ENCODE measurements at places on chromosomes 7 and 10.
A peak's percentile ranks its signal among the peaks of the same experiment; 100 is the strongest.

GRCh38 chr10:71878327-71879034 is 27.4 kb upstream of the PSAP start:
- DNase-seq, result no peak

- DNase-seq, result no peak
Observed at GRCh38 chr10:119917777-119918176, 25.2 kb downstream of the SEC23IP start.

GRCh38 chr7:27142580-27143022 is 880 bp downstream of the HOXA5 start:
- no peak for DNase-seq

DNA sequence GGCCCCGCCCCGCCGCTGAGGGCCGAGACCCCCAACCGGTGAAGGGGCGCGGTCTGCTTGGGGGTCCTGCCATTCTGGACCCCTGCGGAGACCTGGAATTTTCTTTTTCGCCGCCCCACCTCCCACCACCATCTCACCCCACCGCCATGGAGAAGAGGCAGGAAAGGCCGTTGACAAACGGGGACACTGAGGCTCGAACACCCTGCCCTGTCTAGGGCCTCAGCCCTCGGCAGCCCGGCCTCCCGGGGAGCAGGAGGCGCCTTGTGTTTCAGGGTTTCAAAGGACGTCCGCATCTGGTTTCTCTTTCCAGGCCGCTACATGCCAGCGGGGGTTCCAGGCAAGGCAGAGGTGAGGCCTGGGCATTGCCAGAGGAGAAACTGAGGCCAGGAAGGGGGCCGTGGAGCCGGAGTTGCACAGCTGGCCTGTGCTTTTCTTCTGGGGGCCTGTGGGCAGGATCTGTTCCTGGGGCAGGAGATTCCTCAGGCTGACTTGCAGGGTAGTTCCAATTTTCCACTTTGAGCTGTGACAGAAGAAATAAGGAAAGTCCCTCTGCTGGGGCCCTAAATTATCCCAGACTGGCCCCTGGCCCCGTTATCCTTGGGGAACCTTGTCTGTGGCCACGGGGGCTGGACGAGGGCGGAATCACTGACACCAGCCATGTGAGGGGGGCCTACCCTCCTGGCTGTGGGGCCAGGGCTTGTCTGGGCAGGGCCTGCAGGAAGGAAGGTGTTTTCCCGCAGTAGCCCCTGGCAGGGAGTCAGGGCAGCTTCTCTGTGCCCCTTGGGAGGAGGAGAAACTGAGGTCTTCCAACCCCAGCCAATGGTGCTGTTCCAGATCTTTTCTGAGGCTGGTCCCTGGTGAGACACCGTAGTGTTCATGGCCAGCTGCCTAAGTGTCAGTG is 900 bp upstream of the MICALL2 start:
- DNase-seq, result no peak

- DNase-seq, result no peak
Observed at GRCh38 chr10:127028556-127028955, 123.3 kb downstream of the DOCK1 start.

GRCh38 chr10:107889105-107889504 is 724.6 kb upstream of the SORCS1 start:
- DNase-seq, result no peak

- DNase-seq, result no peak
Observed at GRCh38 chr10:19054289-19054835, 5.8 kb downstream of the MALRD1 start.

GRCh38 chr10:70523057-70523456 is 44.5 kb downstream of the PALD1 start:
- DNase-seq, result no peak

GRCh38 chr7:158887594-158887993 is 31.2 kb downstream of the DYNC2I1 start:
- no peak for DNase-seq

DNA sequence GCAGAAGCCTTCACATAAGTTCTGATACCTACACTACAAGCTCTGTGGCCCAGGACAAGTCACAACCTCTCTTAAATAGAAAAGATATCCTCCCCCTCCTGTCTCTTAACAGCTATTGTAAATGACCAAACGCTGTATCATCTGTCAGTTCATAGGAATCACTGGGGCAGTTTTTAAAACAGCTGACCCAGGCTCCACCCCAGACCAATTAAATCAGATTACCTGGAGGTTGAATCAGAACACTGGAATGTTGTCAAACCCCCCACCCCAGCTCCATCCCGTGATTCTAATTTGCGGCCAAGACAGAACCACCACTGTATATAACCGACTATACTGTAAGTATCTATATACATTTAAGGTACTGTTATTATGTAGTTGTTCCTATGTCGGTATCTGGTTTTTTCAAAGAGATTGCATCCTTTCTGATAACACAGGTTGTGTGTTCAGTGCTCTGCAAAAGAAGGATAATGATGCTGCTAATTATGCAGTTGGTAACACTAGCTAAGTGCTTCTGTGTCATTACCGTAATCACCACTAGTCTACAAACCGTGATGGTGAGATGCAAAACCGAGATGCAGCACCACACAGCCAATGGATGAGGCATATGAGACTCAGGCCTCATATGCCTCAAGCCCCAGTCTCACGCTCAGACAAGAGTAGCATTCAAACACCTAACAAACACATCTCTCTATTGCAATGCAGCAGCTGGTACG is 47.4 kb downstream of the TNS3 start:
- DNase-seq, result no peak

DNA sequence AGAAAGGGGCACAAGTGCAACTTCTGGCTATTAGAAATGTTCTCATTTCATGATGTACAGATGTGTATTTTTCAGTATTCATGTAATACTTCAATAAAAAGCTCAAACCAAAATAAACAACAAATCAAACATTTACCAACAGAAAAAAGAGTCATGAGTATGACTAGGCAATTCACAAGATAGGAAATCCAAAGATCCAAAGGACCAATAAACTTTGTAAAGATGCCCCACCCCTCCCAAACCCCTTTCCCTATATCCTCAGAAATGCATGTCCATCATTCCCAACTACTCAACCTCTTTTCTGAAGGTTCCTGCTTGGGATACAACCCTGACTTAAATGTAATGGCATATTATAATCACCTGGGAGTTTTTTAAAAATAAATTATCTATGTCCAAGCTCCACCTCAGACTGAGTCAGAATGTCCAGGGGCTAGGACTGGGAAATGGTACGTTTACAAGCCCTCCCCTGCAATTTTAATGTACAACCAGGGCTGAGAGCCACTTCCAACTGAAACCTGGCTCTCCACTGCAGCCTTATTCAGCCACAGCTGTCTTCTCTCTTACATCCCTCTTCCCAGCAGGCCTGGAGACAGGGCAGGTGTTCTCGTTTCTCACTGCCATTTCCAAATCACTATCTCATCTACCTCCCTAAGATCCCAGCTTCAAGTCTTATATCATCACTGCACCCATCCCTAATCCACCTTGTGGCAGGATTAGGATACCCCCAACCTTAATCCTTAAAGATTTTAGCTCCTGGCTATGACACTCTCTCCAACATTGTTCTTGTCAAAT is 36.5 kb downstream of the COA1 start:
- DNase-seq, result no peak

GRCh38 chr10:28669227-28670173 is 7.8 kb upstream of the BAMBI start:
- DNase-seq, result no peak

DNA sequence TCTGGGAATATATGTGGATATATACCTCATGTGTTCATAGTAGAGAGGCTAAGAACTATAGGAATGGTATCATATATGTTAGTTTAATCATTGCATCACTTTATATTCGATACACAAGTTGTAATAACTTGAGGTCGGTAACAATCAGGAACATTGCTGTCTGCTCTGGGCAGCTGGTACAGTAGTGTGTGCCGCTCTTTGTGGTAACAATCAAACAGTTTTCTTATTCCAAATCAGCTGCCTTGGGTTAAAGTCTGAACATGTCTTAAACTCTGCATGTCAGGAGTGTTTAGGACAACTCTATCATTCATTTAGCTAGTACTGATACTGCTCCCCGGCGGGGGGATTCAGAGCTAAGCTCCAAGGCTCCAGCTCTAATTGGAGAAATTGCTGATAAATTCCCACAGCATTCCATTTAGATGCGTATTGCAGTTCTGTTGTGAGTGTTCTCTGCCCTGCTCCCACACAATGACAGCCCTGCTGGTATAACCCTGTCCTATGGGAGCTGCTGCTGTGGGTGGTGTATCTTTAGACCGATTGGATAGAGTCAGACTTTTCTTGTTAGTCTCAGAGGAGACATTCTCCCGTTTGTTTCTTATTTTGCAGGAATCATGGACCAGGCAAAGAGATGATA is 707.5 kb upstream of the FZD8 start:
- DNase-seq, result no peak

GRCh38 chr10:89129911-89130310 is 77.2 kb downstream of the CH25H start:
- no peak for DNase-seq

DNA sequence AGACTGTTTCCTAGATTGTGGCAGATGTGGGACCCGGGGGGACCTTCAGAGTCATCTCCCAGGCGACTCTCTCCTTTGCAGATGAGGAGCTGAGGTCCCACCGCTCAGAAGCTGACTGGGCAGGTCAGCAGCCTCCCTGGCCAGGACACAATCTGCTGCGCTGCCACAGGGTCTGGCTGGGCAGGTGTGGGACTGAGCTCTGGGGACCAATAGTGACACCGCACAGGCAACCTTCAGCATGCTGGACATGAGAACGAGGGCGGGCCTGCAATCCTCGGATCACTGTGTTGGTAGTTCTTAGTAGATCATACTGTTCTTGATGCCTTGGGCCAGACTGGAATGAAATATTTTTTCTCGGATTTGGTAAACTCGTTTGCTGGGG is 20.5 kb upstream of the CRYGN start:
- DNase-seq, result no peak

DNA sequence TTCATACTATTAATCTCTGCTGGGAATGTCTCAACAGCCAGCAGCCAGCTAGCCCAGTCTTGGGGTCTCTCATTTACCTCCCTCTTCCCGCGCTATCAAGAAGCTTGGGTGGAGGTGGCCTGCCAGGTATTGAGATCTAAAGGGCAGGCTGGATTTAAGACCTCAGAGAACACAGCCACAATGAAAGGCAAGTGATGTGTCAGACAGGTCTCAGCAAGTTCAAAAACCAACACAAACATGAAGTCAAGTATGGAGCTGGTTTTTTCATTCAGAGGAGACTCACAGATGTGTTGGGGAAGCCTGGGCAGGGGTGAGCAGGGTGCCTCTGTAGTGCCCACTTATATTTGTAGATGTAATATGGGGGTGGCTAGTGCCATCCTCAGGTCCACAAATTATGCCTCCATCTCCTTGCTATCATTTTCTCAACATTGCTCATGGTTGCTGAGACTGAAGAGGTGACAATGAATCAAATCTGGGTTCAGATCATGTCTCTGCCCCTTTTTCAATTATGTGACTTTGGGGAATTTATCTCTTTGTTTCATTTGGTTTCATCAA is 27.7 kb upstream of the CROT start:
- no peak for DNase-seq

- DNase-seq, result no peak
Observed at GRCh38 chr7:7201578-7202374, 19.4 kb downstream of the C1GALT1 start.

DNA sequence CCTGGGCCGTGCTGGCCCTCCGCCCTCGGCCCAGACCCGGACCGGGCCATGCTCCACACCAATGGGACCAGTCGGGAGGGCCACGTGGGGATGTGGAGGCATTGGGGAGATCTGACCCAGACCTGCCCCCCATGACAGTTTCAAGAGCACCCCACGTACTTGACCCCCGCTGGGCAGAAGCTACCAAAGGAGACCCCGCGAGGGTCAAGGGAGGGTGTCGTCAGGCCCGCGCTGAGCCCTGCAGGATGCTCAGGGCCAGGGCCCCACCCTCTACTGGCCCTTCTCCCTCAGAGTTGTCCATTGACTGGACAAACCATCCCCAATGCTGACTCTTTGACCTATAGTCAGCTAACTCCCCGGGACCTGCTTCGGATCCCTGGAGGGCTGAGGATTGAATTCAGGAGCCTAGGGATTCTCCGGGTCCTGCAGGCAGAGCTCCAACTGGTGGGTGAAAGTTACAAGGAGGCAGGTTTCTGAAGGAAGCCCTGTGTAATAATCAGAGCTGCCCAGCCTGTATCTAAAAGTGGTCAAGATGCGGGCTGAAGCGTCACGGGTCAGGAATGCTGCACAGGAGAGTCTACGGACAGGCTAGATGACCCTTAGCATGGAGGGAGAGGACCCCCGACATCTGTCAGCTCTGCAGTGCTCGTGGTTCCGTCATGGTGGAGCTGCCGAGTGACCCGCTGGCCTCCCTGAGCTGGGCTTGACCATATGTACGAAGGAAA is 498 bp upstream of the CALHM2 start:
- DNase-seq, result no peak

DNA sequence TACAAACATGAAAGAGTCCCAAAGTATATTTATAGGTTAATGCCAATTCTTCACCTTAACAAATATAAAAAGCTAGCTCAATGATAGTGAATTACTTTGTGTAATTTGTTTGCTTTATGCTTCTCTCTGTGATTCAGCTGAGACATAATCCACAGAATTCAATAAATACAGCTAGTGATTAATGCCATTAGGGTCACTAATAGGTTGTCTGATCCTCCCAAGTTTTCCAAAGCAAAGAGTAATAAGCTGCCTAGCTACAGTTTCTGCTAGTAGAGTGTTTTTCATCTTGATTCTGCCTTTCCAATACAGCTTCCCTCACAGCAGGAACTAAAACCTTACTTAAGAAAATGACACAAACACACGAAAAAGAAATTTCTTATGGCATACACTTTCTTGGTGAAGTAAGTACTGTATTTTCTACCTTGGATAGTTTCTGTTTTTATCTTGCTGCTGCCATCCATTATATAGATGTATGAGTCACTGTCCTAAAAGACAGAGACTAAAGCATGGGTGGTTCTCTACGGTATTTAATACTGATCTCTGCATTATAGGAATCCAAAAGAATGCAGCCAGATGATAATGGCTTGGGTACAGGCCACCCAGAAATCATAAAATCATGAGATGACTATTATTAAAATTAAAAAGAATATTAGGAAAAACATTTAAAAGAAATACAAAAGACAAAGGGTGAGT is 170.0 kb downstream of the TPK1 start:
- DNase-seq, result no peak

GRCh38 chr10:128068398-128069285 is 57.6 kb downstream of the MKI67 start:
- DNase-seq, result no peak

DNA sequence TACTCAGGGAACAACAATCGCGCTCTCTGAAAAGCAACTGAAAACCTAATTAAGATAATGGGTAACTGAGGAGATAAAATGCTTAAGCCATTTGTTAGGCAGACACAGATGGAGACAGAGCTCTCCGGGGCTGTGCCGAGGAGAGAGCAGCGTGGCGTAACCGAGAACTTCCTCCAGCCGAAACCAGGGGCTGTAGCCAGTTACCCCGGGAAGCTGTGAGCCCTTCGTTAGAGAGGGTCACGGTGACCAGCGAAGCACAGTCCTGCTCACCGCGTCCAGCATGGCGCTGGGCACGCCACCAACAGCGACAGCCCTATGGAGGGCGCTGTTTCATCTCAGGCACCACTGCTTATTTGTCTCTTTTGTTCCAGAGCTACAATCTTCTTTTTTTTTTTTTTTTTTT is 16.1 kb downstream of the PAPOLB start:
- no peak for DNase-seq

- peak; percentile 18 for DNase-seq
Observed at GRCh38 chr7:48084727-48085432, 4.2 kb upstream of the UPP1 start.
